Activated CD4-positive, alpha-beta T cell treated with anti-CD3 and anti-CD28 coated beads, Interleukin-2, amount 50 U/mL, for 24 hours (primary cell): ENCODE measurements at places on chromosomes 13 and 19.
A peak's percentile ranks its signal among the peaks of the same experiment; 100 is the strongest.

DNA sequence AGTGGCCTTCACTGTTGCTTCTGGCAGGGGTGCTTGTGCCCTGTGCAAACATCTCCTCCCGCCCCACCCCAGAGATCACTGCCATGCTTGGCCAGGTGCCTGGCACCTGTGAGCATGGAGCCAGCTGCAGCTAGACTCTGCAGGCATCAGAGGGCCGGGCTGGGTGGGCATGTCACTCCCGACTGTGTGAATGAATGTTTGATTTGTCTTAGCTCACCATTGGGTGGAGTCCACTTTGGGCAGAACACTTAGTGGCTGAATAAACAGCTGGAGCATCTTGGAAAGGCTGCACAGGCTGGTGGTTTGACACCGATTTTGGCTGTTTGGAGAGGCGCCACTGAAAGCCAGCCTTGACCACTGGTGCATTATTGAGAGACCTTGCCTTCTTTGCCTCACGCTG is 267.3 kb downstream of the DLEU7 start:
- no peak for DNase-seq

DNA sequence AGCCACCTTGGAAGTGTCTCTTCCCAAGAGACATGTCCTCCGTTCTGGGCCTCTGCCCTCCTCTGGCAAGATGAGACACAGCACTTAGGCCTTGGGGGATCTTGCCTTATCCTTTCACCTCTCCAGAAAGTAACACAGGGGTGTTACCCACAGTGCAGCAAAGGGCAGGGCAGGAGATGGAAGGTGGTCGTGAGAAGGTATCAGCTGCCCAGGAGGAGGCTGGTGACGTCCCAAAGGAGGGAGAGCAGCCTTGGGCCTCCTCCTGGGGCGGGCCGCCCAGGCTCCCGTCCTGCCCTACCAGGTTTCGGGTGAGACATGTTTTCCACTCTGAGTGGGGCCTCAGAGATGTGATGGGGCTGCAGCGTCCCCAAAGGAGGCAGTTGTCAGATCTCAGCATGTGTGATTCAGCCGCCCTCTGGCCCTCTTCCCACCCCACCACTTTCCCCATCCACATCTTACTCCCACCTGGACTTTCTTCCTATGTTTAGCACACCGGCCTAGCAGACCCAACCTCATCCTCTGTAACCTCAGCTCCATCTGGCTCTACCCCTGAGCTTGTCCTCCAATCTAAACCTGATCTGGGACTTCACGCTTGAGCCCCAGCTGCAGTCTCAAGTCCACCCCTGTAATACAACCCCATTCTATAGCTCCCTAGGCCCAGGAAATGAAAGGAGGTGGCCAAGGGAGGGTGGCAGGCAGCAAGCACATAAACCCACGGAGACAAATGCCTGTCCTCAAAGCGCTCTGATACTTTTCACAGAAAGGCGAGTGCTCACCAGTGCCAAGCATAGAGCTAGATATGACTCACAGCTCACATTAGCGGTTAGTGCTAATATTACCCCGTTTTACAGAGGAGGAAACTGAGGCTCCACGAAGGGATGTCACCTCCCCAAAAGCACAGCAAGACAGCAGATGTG is 9.3 kb downstream of the POU2F2 start:
- DNase-seq: peak; percentile 81

DNA sequence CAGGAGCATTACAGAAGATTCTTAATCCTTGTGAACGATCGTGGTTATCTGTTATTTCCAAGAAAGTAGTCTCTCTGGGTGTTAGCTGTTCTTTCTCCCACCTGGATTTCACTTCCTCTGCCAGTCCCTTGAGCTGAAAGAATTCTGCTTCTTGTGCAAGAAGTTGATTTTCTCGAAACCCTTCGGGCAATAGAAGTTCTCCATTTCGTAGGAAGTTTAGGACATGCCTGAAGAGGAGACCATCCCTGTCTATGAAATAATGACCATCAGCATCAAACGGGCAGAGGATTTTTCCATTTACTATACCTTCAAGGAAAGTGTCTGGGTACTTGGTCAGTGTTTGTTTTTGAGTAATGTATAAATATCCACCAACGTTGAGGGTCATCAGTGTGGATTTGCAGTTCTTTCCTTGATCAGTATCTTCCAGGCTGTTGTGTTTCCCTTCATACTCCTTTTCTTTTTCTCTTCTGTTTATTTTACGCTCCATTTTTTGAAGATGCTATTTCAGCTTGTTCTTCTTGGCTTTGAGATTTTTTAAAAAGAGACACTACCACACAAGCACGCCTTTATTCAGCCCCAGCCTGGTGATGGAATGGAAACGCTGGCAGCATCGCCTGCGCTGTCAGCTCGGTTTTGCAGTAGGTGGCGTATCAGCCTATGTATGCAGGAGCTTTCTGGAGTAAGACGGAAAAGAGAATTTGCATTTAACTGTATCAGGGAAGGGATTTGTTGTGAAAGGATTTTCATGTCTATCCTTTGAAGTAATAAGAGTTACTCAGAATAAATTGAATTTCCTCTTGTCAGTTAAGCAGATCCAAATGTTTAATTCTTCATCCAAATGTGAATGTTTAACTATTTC is 6.5 kb downstream of the KCTD4 start:
- no peak for DNase-seq

- no peak for DNase-seq
Observed at GRCh38 chr19:33472691-33473652, 48.6 kb downstream of the PEPD start.
